ENCODE measurements at places on chromosomes 3 and 15.
A peak's percentile ranks its signal among the peaks of the same experiment; 100 is the strongest.

DNA sequence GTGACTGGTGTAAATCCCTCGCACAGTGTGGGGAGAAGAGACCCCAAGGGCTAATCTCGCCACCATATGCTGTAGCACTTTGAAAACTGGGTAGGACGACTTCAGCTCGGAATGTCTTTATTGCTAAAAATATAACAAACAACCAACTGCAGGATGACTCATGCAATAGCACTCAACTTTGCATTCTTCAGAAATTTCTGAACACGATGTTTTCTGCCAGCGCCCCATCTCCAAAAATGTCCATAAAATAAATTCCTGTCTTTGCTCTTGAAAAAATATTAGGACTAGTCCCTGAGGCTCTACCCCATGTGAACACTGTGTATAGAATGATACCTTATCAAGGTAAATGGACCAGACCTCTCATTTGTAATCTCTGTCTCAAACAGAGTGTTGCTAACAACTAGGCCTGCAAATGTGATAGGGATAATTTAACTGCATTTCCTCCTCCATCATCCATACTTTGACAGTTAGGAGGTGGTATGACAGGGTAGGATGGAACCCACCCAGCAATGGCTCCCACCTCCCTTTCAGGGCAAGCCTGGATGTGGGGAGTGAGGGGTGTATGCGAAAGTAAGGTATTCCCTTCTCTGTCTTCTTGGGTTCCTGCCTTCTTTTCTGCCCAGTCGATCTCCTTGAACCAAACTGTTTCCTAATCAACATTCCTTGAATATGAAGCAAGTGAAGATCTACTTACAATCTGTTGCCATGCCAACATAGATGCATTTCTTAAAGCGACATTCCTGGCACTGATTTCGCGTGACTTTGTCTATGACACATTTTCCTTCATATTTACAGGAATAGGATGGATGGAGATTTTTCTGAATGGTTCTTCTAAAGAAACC lies 201.1 kb downstream of the NR1D2 start:
- DNase-seq = no peak

DNA sequence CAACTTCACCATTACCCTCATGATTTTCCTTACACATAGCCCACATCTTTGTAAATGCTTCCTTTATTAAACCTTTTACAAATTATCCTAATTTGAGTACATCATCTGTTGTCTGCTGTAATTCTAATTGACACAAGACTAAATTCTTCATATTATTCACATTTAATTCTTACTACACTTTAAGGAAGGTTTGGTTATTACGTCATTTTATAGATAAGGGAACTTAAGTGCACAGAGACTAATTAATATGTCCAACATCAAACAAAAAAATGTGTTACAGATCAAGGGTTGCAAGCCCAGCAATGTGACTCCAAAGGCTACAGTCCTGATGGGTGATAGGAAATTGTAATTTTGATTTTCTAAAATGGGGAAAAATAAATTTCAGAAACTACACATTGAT lies 289.1 kb upstream of the ZNF385D start:
- DNase-seq = no peak

DNA sequence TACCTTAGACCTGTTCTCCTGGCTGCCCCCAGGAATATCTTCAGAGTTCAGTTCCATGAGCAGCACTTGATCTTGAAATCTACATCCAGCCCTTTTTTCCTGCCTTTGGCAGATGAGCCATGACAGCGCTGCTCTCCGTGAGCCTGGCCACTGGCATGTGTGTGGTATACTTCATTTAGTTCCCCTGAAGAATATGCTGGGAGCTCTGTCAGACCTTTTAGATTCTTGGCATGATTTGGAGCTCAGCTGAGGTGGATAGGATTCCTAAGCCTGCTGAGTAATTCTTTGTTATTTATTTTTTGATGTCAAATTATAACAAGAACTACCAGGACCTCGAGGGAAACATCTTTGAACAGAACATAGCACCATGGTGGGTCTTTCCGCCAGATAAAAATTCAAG lies 121.7 kb downstream of the EDEM1 start:
- no peak for DNase-seq

DNA sequence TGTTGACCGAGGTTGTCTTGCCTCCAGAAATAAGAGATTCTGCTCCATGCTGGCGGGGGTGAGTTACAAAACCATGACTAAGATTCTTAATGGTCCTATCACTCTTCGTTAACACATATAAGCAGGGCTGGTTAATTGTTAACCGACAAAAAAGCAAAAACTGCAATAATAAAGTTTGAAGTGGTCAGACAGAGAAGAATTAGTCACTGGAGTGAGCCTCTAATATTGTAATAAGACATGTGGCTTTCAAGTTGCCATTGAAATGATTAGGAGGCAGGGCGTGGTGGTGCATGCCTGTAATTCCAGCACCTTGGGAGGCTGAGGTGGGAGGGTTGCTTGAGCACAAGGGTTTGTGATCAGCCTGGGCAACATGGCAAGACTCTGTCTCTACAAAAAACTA lies 78.4 kb upstream of the NR2F2 start:
- DNase-seq = no peak

- no peak for DNase-seq
Observed at GRCh38 chr3:57436195-57436761, 107.9 kb downstream of the DNAH12 start.

DNA sequence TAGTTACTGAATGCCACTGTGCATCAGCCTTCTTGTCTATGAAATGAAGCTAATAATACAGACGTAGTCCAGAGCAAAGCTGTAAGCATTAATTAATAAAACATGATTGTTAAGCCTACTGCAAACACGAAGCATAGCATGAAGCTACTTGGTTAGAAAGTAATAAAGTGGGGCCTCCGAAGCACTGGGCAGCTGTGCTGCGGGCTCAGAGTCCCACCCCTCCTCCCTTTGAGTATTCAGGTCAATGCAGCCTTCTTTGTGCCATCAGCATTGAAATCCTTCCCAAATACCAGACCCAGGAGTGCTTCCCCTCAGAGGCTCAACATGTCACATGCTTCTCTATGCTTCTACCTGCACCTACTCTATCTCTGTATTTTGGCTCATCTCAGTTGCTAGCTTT lies 1112.6 kb downstream of the IGSF11 start:
- no peak for DNase-seq

- DNase-seq = no peak
Observed at GRCh38 chr3:197181741-197182140, 116.7 kb downstream of the DLG1 start.

DNA sequence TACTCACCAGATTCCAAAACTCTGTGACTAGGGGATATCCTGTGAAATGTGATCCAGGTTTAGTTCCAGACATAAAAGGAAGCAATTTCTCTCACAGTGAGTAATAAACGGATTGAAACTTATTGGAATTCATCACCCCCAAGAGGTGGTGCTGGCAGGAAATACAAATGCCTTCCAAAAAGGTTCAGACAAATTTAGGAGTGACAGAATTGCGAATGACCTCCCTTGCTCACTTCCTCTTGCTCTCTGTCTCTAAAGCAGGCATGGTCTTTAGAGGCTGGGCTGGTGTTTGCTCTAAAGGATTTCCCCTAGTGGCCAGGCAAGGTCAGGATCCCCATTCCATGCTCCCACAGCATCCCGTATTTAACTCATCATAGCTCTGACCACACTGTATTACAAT lies 449.4 kb upstream of the PPP2R3A start:
- no peak for DNase-seq

DNA sequence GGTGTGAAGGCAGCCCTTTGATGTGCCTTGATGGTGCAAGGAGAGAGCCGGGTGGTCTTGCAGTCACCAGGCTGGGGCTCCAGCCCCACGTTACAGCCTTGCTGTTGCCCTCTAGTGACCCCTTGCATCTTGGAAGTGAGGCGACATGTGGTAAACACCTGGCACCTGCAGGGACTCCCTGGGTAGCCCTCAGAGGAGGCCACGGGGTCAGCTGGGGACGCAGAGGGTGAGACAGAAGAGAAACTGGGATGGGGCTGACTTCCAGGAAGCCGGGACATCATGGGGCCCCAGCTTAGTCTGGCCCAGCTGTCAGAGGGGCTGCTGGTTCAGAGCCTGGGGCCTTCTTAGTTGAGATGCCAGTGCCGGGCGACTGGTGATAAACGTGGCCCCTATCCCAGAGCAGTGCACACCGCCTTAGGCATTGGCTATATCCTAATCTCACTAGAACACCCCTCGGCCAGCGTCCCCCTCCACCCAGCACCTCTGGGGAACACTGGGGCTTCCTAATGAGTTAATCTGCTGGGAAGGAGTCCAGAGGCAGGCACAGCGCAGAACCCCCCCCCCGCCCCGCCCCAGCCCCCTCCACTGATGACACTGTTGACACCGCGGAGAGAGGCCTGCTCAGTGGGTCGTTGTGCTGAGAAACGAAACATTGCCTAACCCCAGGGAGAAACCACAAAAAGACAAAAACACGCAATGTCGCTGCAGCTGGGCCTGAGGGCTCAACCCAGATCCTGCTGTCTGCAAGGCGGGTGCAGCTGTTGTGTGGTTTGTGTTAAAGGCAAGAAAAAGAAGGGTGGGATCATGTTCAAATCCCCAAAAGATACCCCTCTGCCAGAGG lies 60.5 kb upstream of the KLF13 start:
- DNase-seq = peak; percentile 36

GRCh38 chr3:64741341-64741740 lies 53.5 kb upstream of the ADAMTS9 start:
- no peak for DNase-seq

DNA sequence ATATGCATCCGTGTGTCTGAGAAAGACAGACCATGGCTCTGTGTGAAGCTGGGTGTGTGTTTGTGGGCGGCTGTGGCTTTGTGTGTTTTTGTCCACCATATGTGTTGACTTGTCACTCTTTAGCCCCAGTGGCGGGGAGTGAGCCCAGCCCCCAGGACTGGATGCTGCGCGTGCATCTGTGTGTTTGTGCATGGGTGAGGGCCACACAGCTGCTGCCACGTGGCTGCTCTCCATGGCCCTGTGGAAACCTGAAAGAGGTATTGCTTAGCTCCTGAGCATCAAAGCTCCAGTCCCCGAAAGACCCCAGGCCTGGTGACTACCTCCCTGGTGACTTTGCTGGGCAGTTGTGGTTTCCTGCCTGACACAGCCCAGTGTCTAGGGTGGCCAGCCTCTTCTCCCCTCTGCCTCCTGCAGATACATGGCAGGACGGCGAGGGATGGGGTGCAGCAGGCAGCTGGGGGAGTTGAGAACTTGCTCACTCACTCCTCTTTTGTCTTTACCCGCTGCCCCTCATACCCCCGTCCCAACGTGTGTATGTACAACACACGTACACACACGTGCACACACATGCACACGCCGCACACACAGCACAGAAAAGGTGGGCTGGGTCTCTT lies 6.5 kb downstream of the EPHB3 start:
- peak; percentile 25 for DNase-seq

- no peak for DNase-seq
Observed at GRCh38 chr3:163523375-163523774, 1554.9 kb downstream of the SI start.

DNA sequence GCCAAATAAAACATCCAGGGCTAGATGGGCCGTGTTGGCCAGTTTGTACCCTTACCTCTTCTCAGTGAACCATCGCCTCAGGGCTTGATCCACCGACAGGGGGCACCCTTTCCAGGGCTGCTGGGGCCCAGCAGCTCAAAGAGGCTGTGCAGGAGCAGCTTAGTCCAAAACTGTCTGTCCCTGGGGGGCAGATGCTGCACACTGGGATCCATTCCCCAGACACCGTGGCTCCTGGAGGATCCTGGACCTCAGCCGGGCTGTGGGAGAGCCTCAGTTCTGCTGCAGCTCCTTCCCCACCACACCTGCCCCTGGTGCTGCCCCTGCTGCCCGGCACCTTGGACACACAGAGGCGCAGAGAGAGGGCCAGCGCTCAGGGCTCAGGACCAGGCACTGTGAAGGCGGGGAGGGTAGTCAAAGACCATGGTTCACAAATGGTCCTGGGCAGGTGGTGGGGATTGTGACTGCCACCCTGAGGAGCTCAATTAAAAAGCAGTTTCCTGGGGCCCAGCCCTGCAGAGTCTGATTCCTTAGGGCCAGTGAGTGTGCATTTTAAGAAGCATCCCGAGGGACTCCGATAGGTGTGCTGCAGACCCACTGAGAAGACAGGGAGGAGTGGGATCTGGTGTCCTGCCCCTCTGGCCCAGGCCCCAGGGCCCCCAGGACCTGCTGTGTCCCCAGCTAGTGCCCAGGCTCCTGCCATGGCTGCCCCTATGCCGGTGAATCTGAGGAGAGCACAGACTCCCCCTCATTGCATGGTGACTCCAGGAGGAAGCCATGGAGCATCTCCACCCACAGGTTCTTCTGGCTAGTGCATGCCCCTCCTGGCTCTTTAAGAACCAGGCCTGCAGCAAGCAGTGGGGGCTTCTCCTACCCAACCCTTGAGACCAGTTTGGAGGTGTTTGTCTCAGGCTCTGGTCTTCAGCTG lies 86.5 kb upstream of the PRR20G start:
- DNase-seq = no peak

DNA sequence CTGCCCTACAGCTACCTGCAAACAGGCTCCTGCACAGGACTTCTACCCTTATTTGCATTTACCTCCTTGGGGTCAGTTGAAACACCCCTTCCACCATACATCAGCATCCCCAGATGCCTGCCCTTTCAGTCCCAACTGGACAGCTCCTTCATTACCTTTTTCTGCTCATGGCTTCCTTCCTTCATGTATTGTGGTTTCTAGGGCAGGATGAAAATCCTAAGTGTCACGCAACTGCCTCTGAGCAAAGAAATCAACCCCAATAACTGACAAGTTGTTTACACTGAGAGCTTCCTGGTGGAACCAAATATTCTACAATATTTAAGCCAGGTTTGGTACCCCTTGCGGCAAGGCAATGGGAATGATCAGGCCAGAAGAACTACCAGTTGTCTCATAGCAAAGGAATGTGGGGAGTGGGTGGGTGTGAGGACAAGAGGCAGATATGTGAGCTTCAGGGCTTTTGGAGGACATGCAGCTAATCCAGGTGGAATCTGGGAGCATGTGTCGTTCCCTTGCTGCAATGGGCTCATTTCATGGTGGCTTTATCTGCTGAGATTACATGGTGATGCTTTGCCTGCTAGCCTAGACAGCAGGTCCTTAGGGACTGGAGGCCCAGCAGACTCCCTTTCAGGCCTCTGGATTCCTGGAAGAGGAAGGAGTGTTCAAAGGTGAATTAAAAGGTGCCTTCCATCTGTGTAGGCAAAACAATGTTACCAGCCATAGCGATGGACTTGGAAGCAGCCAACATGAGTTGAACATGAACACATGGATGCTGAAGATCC lies 34.9 kb downstream of the PPCDC start:
- DNase-seq = no peak

Measured in hippocampal formation (tissue), 2 donors.